ENCODE measurements at places on chromosomes 12 and 14. TPM values are rescaled to one million over a fixed set of nuclear protein-coding genes. Genes with fewer than 3 reads are reported as not detected.

The SYNE3 gene
- 42.5 TPM for total RNA-seq

The COQ10A gene
- total RNA-seq, result 8.6 TPM

The EPS8 gene
- total RNA-seq, result 83.3 TPM

The HEBP1 gene
- 29.4 TPM for total RNA-seq

The CLEC9A gene
- total RNA-seq, result not detected

The TAS2R31 gene
- 5.1 TPM for total RNA-seq

The HOXC10 gene
- total RNA-seq, result not detected

The SLC35F4 gene
- total RNA-seq, result not detected

Measured in smooth muscle cell of trachea (primary cell).